Activated T-cell treated with anti-CD3 and anti-CD28 coated beads, Interleukin-2, amount 50 U/mL, for 72 hours (primary cell): ENCODE measurements at places on chromosomes 11 and 22. TPM values are rescaled to one million over a fixed set of nuclear protein-coding genes. Genes with fewer than 3 reads are reported as not detected.

DNA sequence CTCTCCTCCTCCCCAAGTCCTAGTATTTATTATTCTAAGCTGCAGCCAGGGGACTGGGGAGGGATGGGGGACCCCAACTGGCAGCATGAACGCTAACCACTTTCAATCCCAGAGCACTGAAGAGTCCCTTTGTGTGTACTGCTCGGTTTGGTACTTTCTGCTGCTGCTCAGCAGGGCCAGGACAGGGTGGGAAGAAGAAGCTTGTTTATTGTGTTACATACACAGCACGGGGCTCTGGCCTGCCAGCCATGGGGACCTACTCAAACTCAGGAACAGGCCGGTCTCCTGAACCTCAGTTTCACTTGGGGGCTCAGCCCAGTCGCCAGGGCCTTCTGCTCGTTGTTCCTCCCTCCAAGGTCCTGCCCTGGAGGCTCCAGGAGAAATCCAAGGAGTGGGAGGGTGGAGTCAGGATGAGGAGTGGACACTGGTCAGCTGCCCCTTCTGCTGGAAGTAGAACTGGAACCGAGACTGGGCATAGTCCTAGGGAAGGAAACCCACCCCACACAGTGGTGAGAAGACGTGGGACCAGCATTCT, 616 bp upstream of the CPT1B start:
- DNase-seq, result no peak

SHISAL1 gene
- total RNA-seq, result not detected

- DNase-seq, result peak; percentile 70
Measured at GRCh38 chr11:16925561-16926065, 88.6 kb downstream of the PLEKHA7 start.

DNA sequence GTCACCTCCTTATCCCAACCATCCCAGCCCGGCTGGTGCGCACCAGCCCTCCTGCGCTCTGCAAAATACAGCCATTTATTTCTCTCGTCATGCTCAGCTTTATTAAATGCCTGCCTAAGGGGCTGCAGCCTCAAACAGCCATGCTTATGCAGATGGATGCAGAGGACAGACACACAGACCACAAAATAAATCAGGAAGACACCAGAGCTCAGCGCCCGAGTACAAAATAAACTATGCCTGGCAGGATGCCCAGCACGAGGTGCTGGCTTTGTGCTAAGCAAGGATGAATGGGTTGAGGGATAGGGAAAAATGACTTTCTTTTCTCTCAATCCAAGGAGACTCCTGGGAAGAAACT, 70.5 kb downstream of the RPUSD4 start:
- no peak for DNase-seq

PLAAT5 gene
- 1.7 TPM for total RNA-seq

GRCh38 chr11:42066113-42066512, 606.7 kb upstream of the LRRC4C start:
- no peak for DNase-seq

HTR3B gene
- total RNA-seq, result not detected

SLC22A8 gene
- total RNA-seq, result not detected
